NB4 (cell line): ENCODE measurements at places on chromosomes 1 and 21.
A peak's percentile ranks its signal among the peaks of the same experiment; 100 is the strongest.

DNA sequence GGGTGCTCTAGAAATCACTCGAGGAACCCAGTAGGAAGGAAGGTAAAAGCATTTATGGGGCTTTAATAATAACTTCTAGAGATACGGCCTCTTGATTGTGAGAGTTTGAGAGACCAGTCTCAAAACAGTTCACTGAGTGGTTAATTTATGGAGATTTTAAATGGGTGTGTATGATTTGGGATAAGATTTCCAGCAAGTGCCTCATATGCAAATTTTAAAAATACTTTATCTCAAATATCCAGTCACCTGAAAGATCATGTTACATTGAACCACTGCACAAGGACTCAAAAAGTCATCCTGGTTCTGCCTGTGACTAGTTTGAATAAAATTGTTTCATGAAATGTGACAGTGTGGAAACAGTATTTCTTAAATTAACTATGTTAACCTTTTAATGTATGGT lies 64.5 kb downstream of the HUNK start:
- no peak for DNase-seq

DNA sequence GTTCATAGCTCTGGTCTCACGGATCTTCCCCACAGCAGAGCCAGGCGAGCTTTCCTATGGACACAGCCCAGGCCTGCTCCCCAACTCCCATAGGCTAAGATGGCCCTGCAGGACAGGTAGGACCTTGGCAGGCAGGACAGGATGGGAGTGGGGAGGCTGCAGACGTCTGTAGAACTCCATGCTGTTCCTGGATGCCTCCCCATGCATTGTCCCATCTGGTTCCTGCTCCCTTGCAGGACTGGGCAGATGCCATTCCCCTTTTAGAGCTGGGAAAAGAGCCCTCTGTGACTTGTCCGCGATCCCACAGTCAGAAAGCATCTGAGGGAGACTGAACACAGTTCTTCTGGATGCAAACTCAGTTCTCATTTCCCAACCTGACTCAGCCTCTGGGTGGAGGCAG lies 71.9 kb upstream of the ATP5PO start:
- DNase-seq, result no peak

- peak; percentile 67 for DNase-seq
Observed at GRCh38 chr1:2174348-2175054, 20.1 kb downstream of the FAAP20 start.

- DNase-seq, result no peak
Observed at GRCh38 chr1:161838885-161839284, 72.8 kb downstream of the ATF6 start.

GRCh38 chr1:243407284-243408018 lies 151.6 kb downstream of the SDCCAG8 start:
- DNase-seq, result peak; percentile 3

GRCh38 chr1:200991097-200991614 lies 32.4 kb downstream of the KIF21B start:
- DNase-seq, result no peak

DNA sequence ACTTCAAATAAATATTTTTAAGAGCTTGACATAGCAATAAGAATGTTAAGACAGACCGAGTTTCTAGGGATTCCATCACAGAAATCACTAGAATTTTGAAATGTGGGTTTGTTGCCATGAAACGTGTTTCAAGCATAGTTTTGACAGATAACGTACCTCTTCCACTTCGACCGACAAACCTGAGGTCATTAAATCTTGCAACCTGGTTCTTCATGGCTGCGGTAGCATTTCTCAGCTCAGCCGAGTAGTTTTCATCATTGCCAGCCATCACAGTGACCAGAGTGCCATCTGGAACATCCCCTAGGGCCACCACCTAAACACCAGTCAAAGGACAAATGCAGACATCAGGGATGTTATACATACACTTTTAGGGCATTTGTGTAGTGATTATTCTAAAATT lies 168.7 kb downstream of the RUNX1 start:
- no peak for DNase-seq

DNA sequence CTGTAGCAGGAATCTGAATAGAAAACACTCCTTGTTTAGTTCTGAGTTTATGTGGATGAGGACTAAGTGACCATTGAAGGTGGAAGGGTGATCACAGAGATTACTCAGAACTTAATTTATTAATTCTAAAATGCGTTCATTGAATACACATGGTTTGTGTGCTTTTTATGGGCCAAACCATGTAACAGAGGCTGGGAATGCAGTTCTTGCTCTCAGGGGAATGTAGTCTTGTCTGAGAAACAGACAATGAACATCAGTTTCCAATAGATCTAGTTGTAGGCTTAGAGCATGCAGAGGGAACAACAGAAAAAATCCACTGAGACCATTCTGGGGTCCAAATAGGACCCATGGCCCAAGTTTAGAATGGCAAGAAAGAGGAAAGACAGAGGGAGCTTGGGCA lies 46.1 kb downstream of the ITSN1 start:
- DNase-seq, result no peak

GRCh38 chr1:68954841-68955240 lies 458.0 kb upstream of the DEPDC1 start:
- no peak for DNase-seq

DNA sequence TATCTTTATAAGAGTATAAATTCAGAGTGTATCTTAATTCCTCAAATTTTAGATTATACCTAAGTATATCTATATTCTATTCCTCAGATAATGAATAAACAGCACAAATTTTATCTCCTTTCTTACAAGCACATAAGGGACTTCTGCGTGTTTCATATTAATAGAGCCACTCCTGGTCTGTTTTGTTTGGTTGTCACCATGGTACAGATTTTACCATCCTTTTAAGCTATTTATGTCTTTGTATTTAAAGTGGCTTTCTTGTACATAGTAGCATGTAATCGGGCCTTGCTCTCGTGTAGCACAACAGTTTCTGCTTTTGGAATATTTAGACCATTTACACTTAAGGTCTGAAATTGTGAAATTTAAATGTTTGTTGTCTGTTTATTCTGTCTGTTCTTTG lies 52.6 kb upstream of the SLC35A3 start:
- DNase-seq, result no peak

- no peak for DNase-seq
Observed at GRCh38 chr1:209876078-209876800, 48.5 kb downstream of the UTP25 start.

DNA sequence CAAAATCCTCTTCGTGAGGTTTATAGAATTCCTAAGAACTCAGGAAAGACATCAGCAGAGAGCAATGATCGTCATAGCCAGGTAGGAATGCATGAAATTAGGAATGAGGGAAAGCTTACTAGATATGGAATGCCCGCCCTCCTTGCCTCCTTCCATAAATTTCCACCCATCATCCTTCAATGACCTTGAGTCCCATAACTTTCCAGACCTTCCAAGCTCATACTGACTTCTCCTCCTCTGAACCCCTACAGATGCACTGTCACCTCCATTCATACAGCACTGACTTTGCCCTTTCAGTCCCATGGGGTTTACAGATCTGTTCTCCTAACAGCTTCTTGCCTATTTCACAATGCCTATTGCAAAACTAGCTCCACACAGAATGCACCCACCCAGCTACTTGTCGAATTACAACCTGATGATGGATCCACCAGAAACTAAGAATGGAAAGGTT lies 23.8 kb upstream of the PPP1R15B start:
- peak; percentile 94 for DNase-seq

- no peak for DNase-seq
Observed at GRCh38 chr1:101300916-101301315, 64.1 kb downstream of the S1PR1 start.

- peak; percentile 32 for DNase-seq
Observed at GRCh38 chr1:107940017-107940577, 24.9 kb downstream of the VAV3 start.

- no peak for DNase-seq
Observed at GRCh38 chr21:46347791-46348381, 23.9 kb downstream of the PCNT start.

GRCh38 chr1:95393434-95393833 lies 159.4 kb downstream of the RWDD3 start:
- DNase-seq, result no peak

- no peak for DNase-seq
Observed at GRCh38 chr1:220761688-220762427, 13.7 kb downstream of the MTARC2 start.

DNA sequence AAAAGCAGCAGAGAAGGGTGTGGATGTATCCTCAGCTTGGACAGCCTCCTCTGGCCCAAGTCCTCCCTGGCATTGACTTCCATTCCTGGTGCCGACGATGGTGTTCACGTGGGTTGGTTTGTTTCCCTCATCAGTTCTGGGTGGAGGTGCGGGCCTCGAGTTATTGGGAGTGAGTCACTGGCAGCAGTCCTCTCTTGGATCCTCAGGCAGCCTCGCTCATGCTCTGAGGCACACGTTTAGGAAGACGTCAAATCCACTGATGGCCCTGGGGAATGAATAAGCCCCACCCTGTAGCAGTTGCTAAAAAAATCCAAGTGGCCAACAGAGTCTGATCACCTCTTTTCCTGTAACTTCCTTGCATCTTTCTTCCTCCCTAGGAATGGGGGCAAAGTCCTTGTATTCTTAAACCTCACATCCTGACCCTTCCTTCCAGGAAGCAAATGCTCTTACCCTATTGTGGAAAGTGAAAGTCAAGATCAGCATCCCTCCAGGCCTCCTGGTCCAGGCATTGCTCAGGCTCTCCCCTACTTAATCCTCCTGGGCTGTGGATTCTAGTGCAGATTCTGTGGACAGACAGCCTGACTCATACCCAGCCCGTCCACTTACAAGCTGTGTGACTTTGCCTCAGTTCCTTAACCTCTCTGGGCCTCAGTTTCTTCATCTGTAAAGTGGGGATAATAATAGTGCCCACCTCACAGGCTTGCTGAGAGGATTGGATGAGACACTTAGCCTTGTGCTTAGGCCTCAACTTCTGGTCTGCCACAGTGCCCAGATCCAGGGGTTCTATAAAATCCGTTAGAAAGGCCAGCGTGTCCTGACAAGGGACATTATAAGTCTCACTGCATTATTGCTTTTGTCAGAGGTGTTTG lies 111.1 kb downstream of the TLR5 start:
- no peak for DNase-seq

DNA sequence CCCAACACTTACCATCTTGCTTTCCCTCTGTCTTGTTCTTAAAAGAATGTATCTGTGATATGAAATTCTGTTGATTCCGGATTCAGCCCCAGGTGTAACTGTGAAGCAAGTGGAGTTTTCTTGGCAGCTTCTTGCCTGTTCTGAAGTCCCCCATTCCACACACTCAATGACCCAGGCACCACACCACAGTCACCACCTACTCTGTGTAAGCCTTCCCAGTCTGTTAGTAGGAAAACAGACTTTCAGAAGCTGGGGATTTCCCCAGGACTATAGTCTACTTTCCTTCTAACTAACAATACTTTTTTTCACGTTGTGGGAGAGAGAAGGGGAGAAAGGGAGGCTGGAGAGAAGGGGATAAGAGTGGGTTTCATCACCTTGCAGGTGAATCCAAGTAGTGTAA lies 299.1 kb upstream of the PROX1 start:
- DNase-seq, result no peak

DNA sequence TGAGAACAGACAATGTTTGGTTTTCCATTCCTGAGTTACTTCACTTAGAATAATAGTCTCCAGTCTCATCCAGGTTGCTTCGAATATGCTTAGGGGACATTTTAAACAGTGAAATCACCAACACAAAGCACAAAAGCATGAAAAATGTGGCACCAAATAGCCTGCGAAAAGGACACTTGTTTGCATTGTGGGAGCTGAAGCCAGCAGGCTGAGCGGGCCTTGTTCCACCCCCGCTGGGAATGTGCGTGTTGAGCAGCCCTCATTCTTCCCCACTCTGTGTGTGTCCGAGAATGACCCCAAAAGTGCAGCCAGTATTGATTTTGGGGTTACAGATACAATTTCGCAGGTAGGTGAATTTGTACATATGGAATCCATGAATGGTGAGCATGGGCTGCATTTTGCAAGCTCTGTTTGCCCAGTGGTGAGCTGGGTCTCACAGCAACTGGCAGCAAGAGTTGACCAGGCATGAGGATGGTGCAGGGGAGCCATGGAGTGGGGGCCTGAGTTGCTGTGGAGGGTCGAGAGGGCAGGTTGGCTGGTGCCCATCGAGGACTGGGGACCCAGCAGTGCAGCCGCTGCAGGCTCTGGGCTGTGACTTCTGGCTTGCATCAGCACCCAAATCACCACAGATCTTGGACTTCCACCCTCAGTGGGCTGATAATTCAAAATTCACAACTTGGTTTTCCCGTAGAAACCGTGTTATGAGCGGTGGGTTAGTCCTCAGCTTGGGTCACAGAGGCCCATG lies 29.4 kb downstream of the NENF start:
- DNase-seq, result no peak

DNA sequence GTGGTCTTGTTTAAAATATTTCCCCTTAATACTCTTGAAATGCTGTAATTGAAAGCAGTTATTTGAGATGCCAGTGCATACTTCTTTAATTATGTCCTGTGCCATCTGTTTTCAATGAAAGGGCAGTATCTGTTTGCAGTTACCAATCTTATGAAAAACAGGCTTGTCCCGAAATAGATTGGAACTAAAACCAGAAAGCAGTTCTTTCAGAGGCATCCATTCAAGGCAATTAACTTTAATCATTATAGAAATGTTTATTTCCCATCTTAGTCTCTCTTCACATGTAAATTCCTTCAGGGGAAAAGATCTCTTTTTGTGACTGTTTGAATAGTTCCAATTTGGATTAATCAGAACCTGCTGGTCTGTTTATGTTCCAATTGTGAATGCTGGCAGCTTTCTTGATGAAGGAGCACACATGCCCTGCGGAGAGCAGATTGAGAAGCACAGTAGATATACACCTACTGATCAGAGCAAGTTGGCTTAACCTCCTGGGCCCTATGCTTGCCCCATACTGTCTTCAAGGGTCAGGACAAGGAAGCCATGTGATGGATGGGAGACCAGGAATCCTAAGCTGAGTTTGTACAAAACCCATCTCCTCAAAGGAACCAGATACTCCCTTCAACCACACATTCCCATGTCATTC lies 41.6 kb upstream of the MROH9 start:
- DNase-seq, result no peak

DNA sequence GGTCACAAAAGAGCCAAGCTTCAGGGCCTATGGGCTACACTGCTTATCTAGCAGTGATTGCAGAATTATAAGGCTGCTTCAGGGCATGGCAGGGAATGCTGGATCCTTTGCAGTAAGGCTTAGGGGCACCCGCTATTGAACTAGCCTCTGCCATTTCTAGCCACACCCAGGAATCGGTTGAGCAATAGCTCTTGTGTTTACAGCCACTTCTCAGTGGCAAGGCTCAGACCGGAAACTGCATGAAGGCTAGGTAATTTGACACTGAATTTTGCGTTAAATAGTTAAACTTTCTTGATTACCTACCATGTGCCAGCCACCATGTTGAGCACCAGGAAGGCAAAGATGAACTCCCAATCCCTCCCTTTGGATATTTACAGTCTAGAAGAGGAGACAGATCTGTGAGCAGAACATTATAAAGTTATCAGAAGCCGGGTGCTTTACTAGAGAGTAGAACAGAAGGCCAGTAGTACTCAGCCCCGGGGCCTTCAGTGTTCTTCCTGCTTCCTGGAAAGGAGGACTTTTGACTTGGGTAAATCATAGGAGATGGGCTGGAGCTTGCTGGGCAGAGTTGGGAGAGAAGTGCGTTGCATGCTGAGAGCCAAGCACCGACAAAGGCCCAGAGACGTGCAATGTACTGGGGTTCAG lies 98.6 kb upstream of the LPGAT1 start:
- DNase-seq, result peak; percentile 91
